ENCODE measurements at places on chromosomes 4 and X. TPM values are rescaled to one million over a fixed set of nuclear protein-coding genes. Genes with fewer than 3 reads are reported as not detected.

Gene PRRG1
- total RNA-seq = 15.5 TPM

Gene ATP8A1
- 0.19 TPM for total RNA-seq

Gene SLC7A11
- 32.0 TPM for total RNA-seq

Gene SFRP2
- not detected for total RNA-seq

Gene CLOCK
- total RNA-seq = 20.0 TPM

Gene SOX3
- not detected for total RNA-seq

Gene PACRGL
- 19.4 TPM for total RNA-seq
